ENCODE measurements at places on chromosomes 16 and 17. TPM values are rescaled to one million over a fixed set of nuclear protein-coding genes. Genes with fewer than 3 reads are reported as not detected.

DNA sequence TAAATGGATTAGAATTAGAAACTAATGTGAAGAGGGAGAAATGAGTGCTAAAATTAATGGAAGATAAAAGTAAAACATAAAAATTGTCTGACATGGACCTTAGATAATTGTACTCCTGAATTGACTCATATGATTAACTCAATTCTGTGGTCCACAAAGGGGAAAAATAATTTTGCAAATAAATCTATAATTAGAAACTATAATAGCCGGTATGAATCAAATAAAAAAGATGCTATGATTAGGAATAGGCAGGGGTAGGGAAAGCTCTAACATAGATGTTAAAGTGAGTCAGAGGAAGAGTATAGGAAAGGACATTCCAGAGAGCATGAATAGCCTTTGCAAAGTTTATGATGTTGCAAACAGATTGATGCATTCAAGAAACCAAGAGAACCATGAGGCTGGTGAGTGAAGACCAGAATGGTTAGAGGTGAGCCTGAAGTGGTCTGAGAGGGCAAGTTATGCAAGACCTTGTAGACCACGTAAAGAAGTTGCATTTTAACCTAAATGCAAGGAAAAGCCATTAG, 262.1 kb upstream of the CA10 start:
- DNase-seq: no peak

DNA sequence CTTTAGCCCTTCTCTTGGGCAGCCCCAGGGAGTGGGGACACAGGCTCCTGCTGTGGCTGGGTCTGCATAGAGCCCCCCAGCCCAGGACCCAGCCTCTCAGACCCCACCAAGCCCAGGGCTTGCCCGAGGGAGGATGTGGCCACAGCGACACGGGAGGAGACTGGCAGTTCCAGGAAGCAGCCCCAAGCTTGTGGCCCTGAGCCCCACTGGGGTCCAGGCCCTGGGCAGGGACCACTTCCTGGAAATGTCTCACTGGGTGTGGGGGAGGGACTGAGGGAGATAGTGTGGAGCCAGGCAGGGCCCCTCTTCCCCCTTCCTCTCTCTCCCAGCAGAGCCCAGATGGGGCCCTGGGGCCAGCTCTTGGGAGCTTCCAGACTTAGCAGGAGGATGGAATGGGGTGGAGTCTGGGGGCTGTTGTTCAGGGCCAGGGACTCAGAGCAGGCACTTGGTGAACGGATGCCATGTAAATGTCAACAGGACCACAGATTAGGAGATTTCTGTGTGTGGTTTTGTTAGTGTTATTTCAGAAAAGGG, 35.3 kb downstream of the ADGRG5 start:
- DNase-seq: no peak

- no peak for DNase-seq
These were observed 71.4 kb upstream of the ARL4D start for GRCh38 chr17:43327421-43327820.

DNA sequence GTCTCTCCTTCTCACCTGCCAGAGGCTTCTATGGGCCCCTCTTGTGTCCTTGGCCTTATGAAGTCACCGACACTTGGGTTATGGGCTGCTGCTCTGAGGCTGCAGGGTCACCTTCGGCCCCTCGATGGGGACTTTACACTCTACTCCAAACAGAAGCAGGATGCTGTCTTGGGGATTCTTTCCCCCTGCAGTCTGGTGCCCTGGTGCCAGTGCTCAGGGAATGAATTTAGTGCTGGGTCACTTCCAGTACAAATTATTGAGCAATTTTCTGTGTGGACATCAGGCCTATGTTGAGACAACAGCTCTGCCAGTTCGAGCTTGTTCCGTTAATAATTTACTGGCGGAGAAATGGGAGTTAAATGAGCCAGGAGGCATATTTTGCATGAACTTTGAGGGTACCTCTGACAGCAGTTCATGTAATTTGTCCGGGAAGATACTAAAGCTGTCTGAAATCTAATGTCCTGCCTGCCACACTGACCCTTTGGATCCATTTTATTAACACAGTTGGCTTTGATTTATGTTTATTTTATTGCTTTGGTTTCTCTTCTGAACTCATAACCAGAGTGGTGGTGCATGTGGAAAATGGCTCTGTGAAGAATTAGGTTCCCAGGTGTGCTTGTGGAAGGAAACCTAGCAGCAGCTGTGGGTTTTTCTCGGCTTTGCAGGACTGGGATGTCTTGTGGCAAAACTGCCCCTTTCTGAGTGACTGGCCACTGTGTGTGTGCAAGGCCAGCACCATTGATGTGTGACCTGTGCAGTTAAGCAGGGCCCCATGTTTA, 34.1 kb upstream of the DHX8 start:
- no peak for DNase-seq

Gene PIK3R5
- total RNA-seq: 1.7 TPM

Gene TNFRSF13B
- total RNA-seq: not detected

GRCh38 chr17:4395111-4395478, 28.6 kb upstream of the UBE2G1 start:
- DNase-seq: no peak

Gene VPS35L
- total RNA-seq: 62.8 TPM

DNA sequence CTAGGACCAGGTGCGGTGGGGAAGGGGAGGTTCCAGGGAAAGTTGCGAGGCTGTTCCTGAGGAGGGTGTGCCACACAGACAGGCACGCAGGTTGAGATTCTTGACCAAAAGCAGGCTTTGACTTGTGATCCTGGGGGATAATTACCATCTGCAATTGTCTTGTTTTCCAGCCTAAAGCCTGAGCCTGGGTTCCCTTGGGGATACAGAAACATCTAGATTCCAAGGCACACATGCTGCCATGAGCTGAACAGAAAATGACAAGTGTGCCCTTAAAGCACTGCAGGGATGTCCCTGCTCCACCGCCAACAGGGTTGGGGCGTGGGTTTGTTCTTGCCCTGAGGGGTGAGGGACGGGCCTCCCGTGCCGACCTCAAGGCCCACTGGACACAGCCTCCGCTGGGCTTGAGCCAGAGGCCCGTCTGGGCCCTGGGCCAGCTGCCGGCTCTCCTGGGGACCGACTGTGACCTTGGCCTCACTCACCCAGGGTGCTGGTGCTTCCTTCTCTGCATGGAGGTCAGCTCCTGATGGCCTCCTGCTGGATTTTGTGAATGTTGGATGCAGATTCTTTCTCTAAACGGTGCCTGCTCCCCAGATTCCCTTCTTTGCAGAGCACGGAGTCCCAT, 14.0 kb downstream of the CA5A start:
- DNase-seq: no peak

Gene EPN3
- total RNA-seq: 0.84 TPM

GRCh38 chr17:49637050-49637449, 40.8 kb downstream of the SPOP start:
- DNase-seq: no peak

Gene CTRB1
- total RNA-seq: not detected

GRCh38 chr16:78218856-78219651, 119.6 kb downstream of the WWOX start:
- DNase-seq: no peak

Gene ANKFN1
- not detected for total RNA-seq

Gene MEOX1
- total RNA-seq: 2.6 TPM

DNA sequence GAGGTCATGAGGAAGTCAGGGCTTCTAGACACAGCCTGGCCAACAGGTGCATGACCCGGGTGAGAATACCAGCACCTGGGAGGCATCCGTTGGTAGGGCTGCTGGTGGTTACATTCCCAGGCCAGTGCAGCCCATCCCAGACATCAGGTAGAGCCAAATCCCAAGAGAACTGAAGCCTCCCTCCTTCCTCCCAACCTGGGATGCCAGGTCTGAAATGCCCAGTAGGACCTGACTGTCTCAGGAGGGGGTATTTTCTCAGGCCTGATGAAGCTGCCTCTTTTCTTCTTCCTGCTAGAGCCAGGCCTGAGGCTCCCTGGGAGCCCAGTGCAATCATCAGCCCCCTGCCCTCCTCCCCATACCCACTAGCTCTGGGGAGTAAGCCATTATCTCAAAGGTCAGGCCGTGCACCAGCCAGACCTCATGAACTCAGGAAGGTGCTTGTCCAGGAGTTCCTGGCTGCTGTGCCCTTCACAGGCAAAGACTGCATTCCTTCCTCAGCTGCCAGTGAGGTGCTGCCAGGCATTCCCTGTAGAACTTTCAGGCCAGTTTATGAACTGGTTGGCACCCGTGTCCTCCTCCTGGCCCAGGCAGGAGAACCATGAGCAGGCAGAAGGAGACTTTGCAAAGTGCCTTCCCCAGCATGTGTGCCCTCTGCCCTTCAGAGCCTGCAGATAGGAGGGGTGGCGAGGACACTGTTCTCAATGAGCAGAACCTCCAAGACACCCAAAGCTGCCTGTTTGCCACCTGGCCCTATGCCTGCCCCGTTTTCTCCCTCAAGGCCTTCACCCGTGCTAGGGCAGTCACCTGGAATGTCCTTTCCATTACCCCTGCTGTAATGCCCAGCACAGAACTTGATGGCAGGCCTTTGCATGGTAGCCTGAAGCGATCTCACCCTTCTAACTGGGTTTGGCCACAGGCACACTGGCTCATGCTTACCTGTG, 7.6 kb downstream of the TBX2 start:
- DNase-seq: no peak

- DNase-seq: no peak
These were observed 8.5 kb upstream of the SIAH1 start for GRCh38 chr16:48393485-48394354.

Gene DPEP3
- not detected for total RNA-seq

- DNase-seq: no peak
These were observed 34.9 kb downstream of the GNAO1 start for GRCh38 chr16:56226187-56226586.

GRCh38 chr17:73508931-73509605, 135.2 kb downstream of the SDK2 start:
- no peak for DNase-seq

GRCh38 chr17:63842173-63842539, 329 bp downstream of the SMARCD2 start:
- no peak for DNase-seq

Gene TPPP3
- total RNA-seq: 0.46 TPM

DNA sequence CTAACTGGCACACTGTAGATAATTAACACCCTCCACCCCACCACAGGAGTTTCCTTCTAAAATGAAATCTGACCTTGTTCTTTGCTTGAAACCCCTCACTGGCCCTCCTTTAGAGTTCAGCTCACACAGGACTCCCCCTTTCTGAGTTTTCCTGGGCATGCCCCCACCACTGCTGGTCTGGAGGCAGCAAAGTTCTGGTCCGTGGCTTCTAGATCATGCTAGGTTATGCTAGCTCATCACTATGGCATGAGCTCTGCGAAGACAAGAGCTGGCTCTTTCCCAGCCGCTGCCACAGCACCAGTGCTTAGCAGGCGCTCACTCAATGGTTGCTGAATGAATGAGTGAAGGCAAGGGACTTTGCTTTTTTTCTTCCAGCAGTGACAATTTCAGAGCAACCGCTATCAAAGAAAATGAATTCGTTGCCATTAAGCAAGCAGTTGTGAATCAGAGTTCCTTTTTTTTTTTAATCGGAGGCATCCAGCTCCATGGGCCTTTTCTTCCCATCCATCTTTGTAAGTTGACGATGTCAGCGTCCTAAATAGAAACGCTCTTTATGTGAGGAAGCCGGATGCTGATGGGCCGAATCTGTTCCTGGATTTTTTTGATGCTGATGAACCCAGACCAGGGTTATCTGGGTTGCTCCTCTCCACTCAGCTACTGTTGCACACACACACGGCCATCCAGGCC, 80.8 kb upstream of the NOL11 start:
- peak; percentile 58 for DNase-seq

- DNase-seq: no peak
These were observed 43.9 kb downstream of the RAI1 start for GRCh38 chr17:17725011-17725751.

- peak; percentile 67 for DNase-seq
These were observed 12.4 kb downstream of the STX1B start for GRCh38 chr16:30997725-30998711.

DNA sequence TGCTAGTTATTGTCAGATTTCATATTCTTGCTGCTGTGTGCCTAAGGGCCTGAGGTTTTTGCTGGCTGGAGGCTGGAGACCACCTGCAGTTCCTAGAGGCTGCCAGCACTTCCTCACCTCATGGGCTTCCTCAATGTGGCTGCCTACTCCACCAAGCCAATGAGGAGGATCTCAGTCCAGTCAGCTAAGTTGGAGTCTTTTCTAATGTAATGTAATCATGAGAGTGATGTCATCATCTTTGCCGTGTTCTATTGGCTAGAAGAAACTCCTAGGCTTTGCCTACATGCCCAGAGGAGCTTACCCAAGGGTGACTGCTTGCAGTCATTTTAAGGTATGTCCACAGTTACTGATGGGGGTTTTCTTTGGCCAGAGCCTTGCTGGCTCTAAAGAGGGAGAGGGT, 53.0 kb downstream of the SOCS3 start:
- DNase-seq: no peak

GRCh38 chr16:97822-98221, 19.8 kb downstream of the MPG start:
- DNase-seq: no peak

DNA sequence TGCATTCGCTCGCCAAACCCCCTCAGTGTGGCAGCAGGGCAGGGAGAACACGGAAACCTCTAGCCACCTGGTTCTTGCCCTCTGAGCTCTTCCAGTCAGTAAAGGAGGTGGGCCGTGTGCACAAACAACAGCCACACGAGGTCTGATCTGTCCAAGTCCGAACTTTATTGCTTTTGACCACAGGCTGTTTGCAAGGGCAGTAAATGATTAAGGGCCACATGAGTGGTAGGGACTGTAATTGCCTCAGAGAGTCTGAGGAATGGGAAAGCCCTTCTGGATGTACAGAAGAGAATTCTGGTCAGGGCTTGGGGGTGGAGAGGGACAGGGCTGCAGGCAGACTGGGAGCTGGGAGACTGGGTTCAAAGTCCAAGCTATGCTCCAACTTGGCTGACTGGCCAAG, 75.7 kb upstream of the LHX1 start:
- peak; percentile 50 for DNase-seq

Gene MYBBP1A
- 92.0 TPM for total RNA-seq

- DNase-seq: no peak
These were observed 735.1 kb upstream of the GOT2 start for GRCh38 chr16:59469266-59469665.

DNA sequence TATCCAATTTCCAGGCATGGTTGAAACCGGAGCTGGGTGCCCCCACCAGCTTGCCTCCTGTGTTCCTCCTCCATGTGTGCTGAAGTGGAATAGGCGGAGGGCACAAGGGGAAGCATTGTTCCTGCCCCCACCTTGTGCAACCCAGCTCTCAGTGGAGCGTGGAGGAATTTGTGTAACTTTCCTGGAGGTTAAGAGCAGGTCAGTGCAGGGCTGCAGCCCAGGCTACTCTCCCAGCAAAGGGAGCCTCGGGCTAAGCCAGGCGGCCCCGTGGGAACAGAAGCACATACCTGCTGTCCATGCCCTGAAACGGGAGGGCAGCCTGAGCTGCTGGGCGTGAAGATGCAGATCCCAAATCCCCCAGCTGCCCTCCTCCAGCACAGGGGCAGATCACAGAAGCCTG, 158.8 kb upstream of the LHX1 start:
- DNase-seq: peak; percentile 86

Gene TNFRSF12A
- total RNA-seq: 572 TPM

Gene WRAP53
- 14.9 TPM for total RNA-seq

Gene CD2BP2
- 82.1 TPM for total RNA-seq

Measured in kidney epithelial cell (primary cell).